ENCODE measurements at places on chromosomes 6 and 20. TPM values are rescaled to one million over a fixed set of nuclear protein-coding genes. Genes with fewer than 3 reads are reported as not detected.

MCCD1 gene
- not detected for total RNA-seq

DNA sequence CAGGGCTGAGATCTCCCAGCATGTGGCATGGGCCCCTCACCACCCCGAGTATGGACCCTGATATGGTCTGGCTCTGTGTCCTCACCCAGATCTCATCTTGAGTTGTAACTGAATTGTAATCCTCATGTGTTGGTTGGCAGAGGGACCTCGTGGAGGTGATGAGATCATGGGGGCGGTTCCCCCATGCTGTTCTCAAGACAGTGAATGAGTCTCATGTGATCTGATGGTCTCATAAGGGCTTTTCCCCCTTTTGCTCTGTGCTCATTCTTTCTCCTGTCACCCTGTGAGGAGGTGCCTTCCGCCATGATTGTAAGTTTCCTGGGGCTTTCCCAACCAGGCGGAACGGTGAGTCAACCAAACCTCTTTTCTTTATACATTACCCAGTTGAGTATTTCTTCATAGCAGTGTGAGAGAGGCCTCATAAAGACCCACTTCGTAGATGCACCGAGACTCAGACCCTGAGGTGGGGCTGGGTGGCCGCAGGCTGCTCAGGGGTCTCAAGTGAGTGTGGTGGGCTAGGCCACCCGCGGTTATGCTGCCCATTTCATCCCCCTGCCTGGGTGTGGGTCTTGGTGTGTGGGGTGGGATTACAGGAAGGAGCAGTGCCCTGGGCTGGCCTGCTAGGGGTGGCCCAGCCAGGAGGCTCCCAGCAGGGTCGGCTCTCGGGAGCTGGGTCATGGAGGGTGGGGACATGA, 26.2 kb upstream of the GATA5 start:
- peaks cover 61% of the 10 kb centered on the region for H3K4me1 ChIP-seq
- H3K4me3 ChIP-seq: no peak overlapping the region
- no peaks in the 10 kb centered on the region for H3K36me3 ChIP-seq
- no peaks in the 10 kb centered on the region for H3K27me3 ChIP-seq
- no peak overlapping the region for H3K27ac ChIP-seq

DNA sequence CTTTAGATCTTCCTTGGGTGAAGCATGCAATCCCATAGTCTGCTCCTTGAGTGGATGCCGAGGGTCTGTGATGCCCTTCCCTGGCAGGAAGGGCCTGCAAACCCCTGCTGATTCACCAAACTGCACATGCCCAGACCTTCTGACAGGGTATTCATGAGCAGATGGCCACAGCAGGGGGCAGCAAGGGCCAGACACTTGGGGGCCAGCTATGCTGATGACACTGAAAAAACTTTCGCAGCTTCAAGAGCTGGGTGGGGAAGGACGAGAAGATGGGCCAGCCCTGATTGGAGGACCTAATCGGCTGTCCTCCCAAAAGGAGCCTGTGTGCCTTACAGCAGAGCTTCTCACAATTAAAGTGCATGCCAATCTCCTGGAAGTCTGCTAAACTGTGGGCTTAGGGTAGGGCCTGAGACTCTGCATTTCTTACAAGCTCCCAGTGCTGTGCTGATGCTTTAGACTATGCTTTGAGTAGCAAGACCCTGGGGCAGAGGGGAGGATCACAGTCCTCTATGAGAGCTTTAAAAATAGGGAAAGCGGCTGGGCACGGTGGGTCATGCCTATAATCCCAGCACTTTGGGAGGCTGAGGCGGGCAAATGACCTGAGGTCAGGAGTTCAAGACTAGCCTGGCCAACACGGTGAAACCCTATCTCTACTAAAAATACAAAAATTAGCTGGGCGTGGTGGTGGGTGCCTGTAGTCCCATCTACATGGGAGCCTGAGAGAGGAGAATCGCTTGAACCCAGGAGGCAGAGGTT, 15.2 kb upstream of the GDAP1L1 start:
- no peak overlapping the region for H3K27ac ChIP-seq
- no peaks in the 10 kb centered on the region for H3K4me1 ChIP-seq
- no peaks in the 10 kb centered on the region for H3K36me3 ChIP-seq
- peaks cover 40% of the 10 kb centered on the region for H3K27me3 ChIP-seq
- DNase-seq: no peak
- H3K4me3 ChIP-seq: no peak overlapping the region

DNA sequence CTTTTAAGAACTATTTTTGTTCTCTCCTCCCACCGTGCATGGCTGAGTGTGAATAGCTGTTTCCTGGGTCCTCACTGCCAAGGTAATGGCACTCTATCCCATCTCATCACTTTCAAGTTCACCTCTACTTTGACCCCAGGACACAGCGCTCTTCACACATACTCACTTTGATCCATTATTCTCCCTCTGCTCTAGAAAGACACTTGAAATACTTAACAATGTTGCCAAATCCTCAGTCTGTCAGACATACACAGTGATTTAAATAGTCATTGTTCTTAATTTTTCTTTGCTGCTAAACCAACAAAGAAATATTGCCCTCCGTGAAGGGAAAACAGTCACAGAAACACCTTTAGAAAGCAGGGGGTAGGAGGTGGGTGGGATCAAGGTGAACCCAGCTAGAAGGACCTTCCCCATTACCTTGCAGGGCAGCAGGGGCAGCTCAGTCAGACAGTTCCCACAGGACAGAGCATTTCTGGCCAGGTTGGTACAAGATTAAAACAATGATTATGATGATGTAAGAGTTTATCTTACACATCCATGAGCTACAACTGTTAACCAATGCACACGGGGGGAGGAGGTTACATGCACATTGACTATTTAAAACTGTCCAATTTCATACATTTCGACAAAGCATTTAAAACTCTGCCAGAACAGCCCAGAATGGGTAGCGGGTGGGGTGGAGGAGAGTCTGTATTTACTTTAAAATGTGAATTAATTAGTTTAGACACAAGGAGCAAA, 2.4 kb downstream of the SLC22A23 start:
- H3K36me3 ChIP-seq: no peaks in the 10 kb centered on the region
- no peaks in the 10 kb centered on the region for H3K27me3 ChIP-seq
- no peak overlapping the region for H3K27ac ChIP-seq
- DNase-seq: no peak
- peak overlapping the region; percentile 43 for H3K4me3 ChIP-seq

DNA sequence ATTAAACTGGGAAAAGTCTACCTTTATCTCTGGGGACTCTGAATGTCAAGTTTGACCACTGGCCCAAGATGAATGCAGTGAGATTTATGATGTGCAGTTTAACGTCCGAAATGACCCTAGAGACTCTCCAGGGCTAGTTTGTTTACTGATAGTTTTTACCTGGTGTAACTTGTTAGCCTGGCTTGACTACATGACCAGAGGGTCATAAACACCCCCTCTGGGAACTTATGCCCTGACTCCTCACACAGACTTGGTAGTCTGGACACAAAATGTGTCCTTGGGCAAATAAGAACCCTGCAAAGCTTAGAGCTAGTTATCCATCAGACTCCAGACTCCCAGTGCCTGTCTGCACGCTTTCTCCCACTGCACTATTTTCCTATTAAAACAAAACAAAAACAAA, 606.5 kb downstream of the HACE1 start:
- no peak overlapping the region for H3K4me3 ChIP-seq
- no peaks in the 10 kb centered on the region for H3K27me3 ChIP-seq
- no peak for DNase-seq
- H3K36me3 ChIP-seq: no peaks in the 10 kb centered on the region

DNA sequence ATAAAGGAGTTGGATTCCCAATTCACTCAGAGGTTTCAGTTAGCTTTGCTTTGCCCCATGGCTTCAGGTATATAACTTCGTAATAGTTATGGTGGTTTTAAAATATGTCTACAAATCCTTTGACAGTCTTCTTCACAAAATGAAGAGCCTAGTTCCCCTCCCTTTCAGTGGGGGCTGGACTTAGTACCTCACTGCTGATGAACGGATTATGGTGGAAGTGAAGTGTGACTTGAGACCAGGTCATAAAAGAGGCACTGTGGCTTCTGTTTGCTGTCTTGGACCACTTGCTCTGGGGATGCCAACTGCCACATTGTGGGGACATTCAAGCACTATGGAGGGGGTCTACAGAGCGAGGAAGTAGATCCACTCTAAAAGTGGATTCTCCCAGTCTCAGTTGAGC, 47.5 kb upstream of the NUP153 start:
- H3K27me3 ChIP-seq: no peaks in the 10 kb centered on the region
- no peak overlapping the region for H3K27ac ChIP-seq
- no peaks in the 10 kb centered on the region for H3K4me1 ChIP-seq
- DNase-seq: no peak

DNA sequence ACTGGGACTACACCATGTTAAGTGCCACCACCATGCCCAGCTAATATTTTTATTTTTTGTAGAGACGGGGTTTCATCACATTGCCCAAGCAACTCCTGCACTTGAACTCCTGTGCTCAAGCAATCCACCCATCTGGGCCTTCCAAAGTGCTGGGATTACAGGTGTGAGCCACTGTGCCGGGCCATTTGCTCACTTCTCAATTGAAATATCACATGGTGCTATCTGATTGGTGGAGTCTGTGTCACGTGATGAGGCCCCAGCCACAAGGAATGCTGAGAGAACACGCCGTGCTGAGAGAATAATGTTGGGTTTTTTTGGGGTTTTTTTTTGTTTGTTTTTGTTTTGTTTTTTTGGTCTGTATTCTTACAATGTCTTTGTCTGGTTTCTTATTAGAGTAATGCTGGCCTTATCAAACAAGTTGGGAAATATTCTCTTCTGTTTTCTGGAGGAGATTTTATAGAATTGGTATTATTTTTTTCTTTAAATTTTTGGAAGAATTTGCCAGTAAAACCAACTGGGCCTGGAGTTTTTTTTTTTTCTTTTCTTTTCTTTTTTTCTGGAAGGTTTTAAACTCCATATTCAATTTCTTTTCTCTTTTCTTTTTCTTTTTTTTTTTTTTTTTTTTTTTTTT, 183.2 kb upstream of the KCNG1 start:
- no peaks in the 10 kb centered on the region for H3K4me1 ChIP-seq
- H3K4me3 ChIP-seq: no peak overlapping the region
- no peak for DNase-seq
- no peaks in the 10 kb centered on the region for H3K36me3 ChIP-seq
- H3K27me3 ChIP-seq: peaks cover 5% of the 10 kb centered on the region

DNA sequence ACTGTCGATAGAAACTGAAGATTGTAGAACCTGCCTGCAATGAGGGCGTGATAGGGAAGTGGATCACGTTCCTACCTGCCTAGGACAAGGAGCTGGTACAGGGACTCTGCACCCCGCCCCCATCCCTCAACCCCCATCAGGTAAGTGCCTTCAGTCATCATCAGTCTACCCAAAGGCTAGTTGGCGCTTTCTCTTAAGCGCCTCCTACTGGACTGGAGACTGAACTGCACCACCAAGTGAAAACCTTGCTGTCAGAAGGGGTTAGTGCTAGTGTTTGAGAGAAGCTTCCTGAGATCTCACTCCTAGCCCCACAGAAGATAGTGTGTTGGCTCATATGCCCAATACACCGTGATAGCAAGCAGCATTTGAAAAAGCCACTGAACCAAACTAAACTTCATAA, 706.5 kb upstream of the MAN1A1 start:
- no peaks in the 10 kb centered on the region for H3K4me1 ChIP-seq
- peak; percentile 16 for DNase-seq
- H3K4me3 ChIP-seq: no peak overlapping the region
- no peaks in the 10 kb centered on the region for H3K36me3 ChIP-seq
- no peak overlapping the region for H3K27ac ChIP-seq

Data from K562 (cell line).